ENCODE measurements at places on chromosomes 16 and 17.

DNA sequence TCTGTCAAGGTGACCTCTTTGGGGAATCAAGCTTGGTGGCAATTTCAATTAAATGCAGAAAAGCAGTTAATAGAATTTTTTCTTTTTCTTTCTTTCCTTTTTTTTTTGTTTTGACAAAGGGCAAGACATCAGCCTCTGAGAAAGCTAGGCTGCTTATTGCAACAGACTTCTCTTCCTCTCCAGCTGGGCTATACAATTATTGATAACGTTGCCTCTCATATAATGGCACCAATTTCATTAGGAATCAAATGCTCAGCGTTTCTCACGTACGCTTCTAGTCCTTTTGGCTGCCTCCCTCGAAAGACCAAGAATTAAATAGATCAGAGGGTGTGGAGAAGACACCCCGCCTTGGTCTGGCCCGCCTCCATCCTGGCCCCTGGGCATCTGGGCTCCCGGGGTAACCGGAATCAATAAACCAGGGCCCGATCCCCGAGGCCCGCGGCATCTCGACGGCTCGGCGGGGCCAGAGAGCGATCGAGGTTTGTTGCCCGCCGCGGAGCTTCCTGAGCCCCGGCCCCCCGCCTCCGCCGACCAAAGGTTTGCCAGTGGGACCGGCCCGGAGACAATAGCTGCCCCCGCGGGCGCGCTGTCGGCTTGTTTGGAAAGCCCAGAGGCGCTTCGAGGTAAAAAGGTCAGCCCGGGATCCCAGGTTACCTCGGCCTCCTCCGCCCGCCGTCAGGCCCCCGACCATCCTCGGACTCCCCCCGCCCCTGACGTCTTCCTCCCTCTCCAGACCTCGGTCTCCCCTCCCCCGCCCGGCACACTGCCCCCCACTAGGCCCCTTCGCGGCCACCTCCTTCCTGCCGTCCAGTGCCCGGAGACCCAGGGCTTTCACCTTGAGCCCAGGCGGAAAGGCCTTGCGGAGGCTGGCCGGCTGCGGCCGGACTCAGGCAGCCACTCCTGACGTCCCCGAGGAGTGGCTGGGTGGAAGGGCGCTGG is 3.9 kb downstream of the HOXB1 start:
- no peak for DNase-seq

GRCh38 chr17:18235743-18236256 is 10.4 kb downstream of the LLGL1 start:
- DNase-seq: no peak

GRCh38 chr16:72975809-72976437 is 72.0 kb downstream of the ZFHX3 start:
- no peak for DNase-seq

- DNase-seq: no peak
These were observed 174.1 kb upstream of the MPHOSPH6 start for GRCh38 chr16:82344157-82344556.

GRCh38 chr16:27310576-27311447 is 3.0 kb upstream of the IL4R start:
- no peak for DNase-seq

- no peak for DNase-seq
These were observed 12.2 kb upstream of the AKTIP start for GRCh38 chr16:53515259-53515658.

DNA sequence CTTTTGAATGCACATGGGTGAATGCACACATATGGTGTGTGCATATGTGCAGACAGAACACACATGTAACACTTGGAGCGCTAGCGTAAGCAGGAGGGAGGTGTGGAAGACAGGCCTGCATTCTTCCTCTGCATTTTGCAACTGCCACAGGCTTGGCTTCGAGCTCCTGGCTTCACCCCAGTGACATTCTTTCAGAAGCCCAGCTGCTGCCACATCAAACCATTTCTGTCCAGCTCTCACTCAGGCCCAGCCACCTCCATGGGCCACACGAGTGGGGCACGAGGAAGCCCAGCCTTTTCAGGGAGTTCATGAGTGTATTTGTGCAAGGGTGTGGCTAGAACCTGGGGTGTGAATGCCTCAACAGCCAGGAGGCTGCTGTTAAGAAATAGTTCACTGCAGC is 18.8 kb downstream of the LGALS3BP start:
- DNase-seq: no peak

- DNase-seq: no peak
These were observed 9.1 kb upstream of the MPO start for GRCh38 chr17:58289869-58290268.

DNA sequence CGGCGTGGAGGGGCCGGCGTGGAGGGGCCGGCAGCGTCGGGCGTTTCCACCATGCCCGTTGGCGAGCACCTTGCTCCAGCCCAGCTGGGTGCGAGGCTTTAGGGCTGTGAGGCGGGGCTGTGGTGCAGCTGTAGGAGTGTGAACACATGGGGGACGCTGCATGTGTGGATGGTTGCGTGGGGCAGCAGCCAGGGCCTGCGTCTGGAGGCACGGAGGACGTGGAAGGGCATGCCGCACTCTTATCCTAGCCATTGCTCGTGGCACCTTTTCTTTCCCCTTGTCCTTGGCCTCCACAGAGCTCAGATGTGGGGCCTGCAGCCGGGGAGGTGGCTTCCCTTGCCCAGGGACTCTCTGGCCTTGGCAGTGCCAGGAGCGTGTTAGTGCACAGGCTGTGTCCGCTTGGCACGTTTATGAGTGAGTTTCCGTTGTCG is 47.8 kb downstream of the PDPK1 start:
- DNase-seq: no peak

GRCh38 chr16:61842666-61843065 is 193.6 kb downstream of the CDH8 start:
- no peak for DNase-seq
